NCI-H2171 treated with DMSO at 0.1 percent for 48 hours (cell line): ENCODE measurements at places on chromosomes 1 and 21.

DNA sequence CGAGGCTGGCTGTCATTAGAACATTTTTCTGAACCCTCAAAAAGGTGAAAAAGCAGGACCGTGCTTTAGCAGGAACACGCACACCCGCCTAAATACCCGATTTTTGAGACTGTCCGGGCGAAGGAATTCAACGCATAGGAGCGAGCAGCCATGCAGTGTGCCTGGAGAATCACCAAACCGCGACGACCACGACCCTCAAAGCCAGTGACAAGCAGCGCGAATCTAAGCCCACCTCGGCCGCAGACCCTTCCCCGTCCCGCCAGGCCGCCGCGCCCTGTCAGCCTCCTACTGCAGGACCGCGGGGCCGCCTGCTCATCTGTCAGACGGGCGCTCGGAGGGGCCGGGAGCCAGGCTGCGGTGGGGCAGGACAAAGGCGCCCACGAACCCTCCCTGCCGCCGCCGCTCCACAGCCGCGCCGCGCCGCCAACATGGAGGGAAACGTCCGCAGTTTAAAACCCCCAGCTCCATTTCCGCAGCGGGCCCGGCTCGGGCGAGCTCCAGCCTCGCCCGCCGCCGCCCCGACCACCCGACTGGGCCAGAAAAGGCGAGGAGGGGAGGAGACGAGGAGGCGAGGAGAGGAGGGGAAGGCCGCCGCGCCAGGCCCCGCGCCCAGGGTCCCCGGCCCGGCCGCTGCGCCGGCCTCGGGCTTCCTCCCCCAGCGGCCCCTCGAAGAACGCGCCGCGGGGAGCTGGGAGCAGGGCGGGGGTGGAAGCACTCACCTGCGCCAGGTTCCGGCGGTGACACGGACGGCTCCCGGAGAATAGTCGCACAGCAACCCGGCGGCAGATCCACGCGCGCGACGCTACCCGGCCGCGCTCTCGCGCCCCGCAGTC lies at the start of gene LBR:
TSS of gene LBR (minus strand) at position 804 of the 833 bp plus-strand sequence. CDS start 3,963 bp downstream, outside the sequence.
- DNase-seq = no peak

- DNase-seq = no peak
Measured at GRCh38 chr1:3352952-3353331, 101.5 kb upstream of the ARHGEF16 start.

DNA sequence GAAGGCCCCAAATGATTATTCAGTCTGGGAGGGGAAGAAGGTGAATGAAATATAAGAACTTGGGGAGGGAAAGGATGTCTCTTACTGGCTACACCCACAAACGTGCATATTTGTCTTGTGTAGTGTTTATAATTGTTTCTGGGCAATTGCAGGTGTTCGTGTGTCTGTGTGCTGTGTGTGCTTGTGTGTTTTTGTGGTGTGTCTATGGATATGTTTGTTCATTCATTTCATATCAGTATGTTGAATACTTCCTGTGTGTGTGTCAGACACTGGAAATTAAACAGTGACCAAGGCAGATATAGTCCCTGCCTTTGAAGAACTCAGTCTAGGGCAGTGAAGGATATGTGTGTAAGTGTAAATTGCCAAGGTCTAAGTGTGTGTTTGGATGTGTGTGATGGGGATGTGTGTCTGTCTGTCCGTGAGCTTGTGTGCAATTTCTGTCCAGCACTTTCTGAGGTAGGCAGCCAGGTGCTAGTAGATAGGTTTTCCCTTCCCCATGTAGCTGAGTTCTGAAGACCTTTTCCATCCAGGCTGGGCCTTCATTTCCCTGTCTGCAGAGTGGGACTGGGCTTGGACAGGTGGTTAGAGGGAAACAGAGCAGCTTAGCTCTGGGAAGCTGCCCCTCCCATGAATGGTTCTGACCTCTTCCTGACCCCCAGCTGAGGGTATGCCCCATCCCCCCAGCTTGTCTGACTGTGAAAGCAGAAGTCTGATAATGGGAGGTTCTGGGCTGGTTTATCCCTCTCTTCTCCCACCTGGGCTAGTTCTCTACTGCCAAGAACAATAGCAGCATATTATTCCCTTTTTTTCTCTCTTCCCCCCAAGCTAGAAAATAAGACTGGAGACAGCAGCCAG lies 3.8 kb downstream of the AGO1 start:
- DNase-seq = peak; percentile 15

GRCh38 chr1:1540818-1541628 lies 599 bp upstream of the TMEM240 start:
- DNase-seq = no peak

DNA sequence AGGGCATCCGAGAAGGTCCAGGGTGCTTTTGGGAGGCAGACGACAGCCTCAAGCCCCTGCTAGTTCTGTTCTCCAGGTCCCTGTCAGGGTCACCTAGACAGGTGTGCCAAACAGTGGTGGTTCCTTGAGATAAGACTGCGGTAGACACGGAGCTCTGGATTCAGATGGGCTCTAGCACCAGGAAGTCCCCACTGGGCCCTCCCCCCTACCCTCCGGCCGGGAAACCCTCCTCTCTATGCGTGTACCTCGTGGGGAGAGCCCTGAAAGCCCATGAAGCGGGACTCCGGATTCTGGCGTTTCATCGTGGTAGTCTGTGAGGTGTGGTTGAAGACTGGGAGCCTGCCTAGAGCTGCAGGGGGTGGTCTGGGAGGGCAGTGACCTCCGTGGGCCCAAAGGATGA lies 2.1 kb upstream of the KCNA2 start:
- no peak for DNase-seq

DNA sequence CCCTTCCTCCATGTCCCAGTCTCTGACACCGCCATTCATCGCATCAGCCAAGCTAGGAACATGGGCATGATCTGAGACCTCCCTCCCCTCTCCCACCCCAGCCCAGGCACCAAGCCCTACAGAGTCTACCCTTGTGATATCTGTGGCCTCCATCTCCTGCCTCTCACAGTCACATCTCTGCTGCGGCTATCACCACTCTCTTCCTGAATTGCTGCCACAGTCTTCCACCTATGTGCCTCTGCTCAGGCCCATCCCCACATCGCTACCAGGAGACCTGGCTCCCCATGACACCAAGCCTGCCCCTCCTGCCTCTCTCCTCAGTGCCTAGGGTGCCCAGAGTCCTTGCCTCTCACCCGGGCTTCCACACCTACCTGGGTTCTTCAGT lies 82.7 kb upstream of the BCAR3 start:
- DNase-seq = no peak

- DNase-seq = no peak
Measured at GRCh38 chr1:182476625-182477024, 26.7 kb downstream of the RGSL1 start.

DNA sequence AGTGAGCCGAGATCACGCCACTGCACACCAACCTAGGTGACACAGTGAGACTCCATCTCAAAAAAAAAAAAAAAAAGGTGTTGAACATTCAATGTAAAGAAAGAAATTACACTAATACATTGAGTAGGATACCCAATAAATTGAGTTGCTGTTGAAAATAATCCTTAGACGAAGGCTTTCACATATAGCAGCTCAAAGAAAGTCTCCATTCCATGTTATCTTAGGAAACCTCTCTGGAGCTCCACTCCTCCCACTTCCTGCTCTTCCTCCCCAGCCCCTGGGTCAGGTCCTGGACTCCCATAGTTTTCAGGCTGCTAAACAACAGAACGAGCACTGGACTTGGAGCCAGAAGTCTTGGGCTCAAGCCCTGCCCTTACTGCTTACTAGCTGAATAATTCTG lies 15.6 kb upstream of the CNR2 start:
- DNase-seq = no peak

GRCh38 chr1:178037510-178038253 lies 56.2 kb upstream of the RASAL2 start:
- no peak for DNase-seq

GRCh38 chr1:207309745-207310273 lies 11.7 kb upstream of the CD55 start:
- no peak for DNase-seq

DNA sequence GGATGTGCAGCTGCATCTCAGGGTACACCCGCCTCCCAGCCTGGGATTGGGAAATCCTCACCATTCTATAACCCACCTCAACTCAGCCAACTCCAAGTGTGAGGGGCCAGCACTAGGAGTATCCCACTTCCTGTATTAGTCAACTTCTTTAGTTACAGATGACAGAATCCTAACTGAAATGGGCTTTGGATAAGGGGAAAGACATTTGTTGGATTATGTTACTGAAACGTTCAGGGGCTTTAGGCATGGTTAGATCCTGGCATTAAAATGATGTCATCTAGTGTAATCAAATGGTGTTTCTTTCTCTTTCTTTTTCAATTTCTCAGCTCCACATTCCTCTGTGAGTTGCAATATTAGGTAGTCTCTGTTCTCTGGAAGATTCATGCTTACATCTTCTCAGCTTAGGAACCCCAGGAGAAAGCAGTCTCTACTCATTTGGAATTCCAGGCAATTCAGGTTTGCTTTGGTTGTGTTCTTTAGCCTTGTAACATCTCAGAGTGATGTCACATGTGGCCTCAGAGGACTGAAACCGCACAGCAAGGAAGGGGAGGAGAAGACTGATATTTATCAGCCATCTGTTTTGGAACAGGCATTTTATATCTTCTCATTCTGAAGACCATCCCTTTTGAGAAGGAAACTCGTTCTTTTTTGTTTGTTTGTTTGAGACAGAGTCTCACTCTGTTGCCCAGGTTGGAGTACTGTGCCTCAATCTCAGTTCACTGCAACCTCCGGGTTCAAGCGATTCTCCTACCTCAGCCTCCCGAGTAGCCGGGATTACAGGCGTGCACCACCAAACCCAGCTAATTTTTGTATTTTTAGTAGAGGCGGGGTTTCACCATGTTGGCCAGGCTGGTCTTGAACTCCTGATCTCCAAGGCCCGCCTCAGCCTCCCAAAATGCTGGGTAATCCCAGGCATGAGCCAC lies 18.9 kb upstream of the TMEM54 start:
- no peak for DNase-seq

- no peak for DNase-seq
Measured at GRCh38 chr1:193189442-193190095, 3.2 kb upstream of the B3GALT2 start.

- no peak for DNase-seq
Measured at GRCh38 chr1:78291872-78292271, 198.9 kb upstream of the PTGFR start.

GRCh38 chr1:219331424-219331823 lies 157.7 kb downstream of the LYPLAL1 start:
- no peak for DNase-seq

- DNase-seq = no peak
Measured at GRCh38 chr1:157219600-157219999, 81.4 kb upstream of the ETV3 start.

DNA sequence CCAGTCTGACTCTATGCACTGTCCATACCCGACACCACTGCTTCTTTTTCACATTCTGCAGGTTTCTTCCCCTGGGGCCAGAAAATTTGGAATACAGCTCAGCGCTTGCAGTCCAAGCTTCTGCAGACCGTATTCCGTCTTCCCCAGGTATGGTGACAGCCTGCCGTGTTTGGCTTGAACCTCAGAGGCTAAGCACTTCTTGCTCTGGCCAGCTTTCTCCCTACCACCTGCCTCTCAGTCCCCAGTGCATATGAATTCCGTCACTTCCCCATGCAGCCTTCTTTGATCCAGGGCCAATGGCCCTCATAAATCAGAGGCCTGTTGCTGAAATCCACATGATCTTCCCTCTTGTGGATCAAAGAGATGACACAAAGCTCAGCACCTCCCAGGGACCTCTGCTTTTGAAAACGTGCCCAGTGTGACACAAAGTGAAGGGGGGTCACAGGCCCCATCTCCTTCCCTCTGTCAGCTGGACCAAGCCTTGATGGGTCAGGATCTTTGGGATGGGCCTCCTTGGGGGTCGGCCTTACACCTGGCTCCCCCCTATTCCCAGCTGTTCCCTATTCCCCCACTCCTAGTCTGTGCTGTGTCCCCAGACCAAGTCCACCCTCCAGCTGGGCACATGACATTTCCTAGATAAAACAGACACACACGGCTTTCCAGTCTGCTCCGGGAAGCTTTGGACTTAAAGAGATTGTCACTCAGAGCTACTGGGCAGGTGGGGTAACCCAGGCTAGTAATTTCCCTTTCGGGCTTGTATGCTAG lies 66.6 kb downstream of the HMGB4 start:
- DNase-seq = no peak

GRCh38 chr1:92425617-92426016 lies 61.1 kb downstream of the GFI1 start:
- DNase-seq = peak; percentile 85

- DNase-seq = no peak
Measured at GRCh38 chr1:226111883-226112261, 49.4 kb downstream of the H3-3A start.

DNA sequence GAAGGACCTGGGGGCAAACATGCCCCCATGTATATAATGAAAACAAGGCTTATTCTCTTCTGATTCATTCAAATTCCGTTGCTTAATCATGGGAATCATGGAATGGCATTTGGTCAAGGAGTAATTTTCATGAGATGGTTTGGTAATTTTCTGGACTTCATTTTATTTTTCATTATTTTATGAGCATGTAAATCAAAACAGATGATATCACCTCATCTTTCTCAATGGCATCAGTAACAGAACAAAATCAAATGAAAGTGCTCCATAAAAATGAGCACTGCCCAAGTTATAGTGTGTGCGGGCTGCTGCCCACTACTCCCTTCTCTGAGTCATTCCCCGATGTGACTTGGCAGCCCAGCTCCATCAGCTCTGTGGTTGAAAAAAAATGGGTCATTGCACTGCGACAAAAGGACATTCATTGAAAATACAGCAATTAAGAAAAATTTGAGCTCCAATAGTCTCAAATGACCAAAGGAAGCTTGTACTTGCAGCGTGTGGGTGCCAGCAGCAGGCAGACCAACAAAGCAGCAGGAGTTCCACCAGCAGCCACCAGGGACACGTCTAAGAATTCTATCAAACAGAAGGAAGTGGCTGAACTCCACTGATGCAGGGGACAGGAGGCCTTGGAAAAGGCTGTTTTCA lies 84.3 kb upstream of the VAV3 start:
- DNase-seq = peak; percentile 15

DNA sequence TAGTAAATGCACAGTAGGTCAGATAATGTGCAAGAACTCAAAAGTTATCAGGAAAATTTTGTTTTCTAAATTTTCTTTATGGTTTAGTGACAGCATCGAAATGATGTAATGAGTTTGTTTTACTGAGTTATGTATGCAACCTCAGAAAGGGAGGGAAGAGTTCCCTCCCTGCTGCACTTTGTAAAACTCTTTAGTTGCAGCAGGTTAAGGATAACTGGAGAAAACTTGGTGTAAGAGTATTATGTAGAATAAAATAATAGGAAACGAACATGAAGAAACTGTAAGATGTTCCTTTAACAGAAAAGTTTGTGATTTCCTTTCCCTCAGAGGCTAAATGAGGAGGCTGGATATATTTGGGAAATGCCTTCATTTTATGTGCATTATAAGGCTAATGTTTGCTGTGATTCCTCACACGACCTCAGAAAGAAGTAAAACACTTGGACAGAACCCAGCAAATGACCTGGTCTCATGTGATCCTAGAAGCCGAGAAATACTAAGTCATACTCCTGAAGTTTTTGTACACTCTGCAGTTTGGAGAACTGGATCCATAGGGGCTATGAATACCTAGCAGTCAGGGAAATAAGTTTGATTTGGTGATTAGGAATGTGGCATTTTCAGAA lies 35.4 kb downstream of the ADGRL2 start:
- no peak for DNase-seq

DNA sequence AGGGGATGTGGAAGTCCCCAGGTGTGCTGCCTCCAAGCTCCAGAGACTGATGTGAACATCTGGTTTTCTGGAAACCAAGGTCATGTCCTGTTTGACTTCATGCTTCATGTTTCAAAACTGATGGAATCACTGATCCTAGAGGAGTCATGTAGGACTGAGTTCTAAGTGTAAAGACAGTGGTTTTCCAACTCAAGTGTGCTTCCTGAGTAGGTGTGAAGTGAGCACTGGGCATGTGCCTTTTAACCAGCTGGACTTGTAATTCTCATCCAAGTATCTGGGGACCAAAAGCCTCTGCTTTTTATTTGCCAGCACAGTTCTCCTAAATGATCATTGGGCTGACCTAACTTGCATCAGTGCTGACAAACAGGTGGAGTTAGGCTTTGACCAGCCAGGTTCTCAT lies 36.9 kb downstream of the ABCA4 start:
- DNase-seq = no peak
